Spleen (tissue), 13 donors: ENCODE measurements at places on chromosomes 4 and X.
A peak's percentile ranks its signal among the peaks of the same experiment; 100 is the strongest.

DNA sequence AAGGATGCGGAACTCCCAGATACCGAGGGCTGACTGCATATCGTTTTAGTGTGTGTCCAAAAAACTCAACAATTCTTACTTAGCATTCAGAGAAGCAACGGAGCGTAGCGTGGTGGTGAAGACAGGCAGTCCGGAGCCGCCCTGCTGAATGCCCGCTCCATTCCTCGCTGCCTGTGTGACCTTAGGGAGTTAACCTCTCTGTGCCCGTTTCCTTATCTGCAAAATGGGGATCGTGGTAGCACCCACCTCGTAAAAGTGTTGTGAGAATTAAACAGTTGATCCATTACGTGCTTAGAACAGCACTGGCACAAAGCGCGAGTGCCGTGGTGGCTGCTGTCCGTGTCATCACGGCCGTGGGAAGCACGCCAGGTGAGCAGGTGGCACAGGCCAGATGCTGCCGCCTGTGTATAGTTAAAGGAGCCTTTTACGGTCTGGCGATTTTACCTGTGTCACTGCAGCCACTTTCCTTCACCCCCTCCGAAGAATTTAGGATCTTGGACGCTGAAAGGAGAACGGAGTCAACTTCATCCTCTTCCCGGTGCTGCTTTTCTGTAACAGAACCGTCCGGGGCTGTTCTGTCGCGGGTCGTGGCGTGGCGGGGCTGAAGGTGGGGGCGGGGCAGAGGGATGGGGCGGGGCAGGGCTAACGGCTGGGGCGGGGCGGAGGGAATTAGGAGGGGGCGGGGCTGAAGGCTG is 885 bp downstream of the CCDC110 start:
- DNase-seq = peak; percentile 90

DNA sequence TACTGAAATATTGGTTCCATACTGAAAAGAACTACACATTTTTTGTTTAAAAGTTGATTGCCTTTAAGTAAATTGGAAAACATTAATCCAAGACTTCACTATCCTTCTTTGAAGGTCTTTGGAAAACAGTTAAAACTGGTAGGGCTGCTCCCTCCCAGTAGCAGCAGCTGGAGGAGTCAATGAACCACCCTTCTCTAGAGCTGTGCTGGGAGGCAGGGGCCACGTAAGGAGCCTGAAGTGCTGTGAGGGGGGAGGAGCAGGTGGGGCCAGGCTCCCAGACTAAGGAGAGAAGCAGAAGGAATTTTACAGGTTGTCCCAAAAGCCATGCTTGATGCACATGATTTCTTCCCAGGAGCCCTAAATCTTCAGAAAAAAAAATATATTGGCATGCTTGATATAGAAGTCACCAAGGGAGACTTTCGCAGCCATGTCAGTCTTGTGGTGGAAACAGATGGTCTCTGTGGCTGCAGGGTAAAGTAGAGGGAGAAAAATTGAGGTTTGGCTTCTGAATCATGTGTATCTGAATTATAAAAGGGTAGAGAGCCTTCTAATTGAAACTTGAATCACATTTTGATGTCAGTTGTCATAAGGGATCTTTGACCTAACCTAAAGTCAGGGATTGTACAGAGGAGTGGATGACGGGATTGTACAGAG is 673.2 kb upstream of the FRG1 start:
- DNase-seq = no peak

DNA sequence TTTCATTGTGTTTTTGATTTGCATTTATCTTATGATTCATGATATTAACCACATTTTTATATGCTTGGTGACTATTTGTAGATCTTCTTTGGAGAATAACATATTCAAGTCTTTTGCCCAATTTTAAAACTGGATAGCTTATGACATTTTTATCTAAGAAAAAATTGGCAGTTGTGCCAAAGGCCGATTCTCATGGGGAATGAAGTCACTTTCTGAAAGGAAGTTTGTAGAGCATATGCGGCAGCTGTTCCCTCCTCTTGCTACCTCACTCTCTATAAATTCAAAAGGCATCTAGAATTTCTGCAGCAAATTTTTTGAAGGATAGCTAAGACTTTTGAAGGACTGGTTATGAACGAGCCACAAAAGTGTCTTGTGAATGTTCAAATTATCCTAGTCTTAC is 2353.5 kb downstream of the ARAP2 start:
- DNase-seq = no peak

DNA sequence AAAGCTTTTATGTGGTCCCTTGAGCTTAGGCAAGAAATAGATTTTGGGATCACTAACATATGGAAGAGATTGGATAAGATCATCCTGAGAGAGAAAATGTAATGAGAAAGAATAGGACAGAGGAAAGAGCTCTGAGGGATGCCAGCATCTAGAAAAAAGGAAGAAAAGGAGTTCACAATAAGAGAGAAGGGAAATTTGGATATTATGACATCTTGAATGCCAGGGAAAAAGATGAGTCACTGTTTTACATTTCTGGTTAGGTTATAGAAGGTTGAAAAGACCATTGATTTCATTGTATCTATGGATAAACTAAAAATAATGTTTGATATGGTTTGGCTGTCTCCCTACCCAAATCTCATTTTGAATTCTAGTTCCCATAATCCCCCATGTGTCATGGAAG is 208.5 kb downstream of the MAD2L1 start:
- DNase-seq = no peak

- DNase-seq = no peak
These were observed 30.6 kb downstream of the WWC2 start for GRCh38 chr4:183129675-183130074.

DNA sequence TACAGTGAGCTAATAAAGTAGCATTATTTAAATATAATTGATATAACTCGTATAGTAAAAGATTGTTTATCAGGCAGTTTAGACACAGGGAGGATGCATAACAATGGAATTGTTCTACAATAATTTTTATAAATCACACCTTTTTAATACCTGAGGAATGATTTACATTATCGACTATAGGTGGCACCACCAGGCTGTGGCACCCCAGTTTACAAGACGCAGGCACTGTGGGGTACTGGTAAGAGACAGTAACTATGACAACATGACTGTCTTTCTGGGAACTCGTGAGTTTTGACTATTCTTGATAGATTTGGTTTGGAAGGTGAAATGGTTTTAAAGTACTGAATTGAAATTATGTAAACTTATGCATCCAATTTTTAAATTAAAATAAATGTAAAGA is 27.1 kb upstream of the STBD1 start:
- no peak for DNase-seq

DNA sequence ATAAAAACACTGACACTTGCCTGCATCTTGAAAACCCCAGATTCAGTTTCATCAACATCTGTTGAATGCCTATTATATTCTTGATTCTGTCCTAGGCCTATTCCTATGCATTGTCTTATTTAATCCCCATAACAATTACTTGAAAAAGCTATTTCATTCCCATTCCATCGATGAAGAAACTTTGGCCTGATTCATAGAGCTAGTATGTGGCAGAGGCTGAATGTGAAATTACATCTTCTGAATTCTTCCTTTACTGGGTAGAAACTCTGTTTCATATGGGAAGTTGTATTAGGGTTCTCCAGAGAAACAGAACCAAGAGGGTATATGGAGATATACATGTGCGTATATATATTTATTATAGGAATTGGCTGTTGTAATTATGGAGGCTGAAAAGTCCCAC is 35.0 kb upstream of the SLC4A4 start:
- DNase-seq = no peak

DNA sequence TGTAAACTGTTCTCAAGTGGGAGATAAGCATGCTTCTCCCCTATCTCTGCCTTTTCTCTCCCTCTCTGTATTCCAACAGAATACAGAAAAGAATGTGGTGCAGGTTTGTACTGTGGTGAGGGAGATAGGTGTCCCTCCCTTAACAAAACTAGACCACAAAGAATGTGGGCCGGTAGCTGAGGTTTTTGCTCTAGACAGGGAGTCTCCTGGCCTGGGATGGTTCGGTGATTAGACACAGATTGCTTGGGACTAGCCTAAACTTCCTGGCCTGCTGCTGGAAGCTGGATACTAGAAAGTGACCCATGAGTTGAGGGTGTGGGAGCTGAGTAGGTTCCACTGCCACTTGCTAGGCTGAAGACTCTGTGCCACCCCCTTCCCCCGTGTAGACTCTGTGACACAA is 143.0 kb downstream of the CXXC4 start:
- DNase-seq = no peak

GRCh38 chr4:24476282-24476681 is 108.1 kb downstream of the DHX15 start:
- no peak for DNase-seq

GRCh38 chr4:175536852-175537453 is 275.1 kb downstream of the GPM6A start:
- DNase-seq = no peak

GRCh38 chr4:1469607-1470392 is 63.6 kb upstream of the NKX1-1 start:
- DNase-seq = peak; percentile 71

DNA sequence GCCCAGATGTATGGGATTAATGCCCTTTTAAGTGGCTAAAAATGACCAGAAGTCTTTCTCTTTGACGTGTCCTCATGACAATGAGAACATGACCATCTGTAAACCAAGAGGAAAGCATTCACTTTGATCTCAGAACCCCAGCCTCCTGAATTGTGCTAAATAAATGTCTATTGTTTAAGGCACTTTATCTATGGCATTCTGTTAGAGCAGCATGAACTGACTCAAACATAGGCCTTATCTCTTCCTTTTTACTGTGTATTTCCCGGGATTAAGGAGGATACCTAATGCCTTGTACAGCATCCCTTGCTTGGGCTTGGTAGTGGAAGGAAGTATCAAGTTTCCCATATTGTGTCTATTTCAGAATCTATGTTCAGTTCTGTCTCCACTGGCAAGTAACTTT is 47.2 kb upstream of the HS3ST1 start:
- DNase-seq = no peak

GRCh38 chrX:108211301-108211700 is 119.7 kb downstream of the ATG4A start:
- no peak for DNase-seq

DNA sequence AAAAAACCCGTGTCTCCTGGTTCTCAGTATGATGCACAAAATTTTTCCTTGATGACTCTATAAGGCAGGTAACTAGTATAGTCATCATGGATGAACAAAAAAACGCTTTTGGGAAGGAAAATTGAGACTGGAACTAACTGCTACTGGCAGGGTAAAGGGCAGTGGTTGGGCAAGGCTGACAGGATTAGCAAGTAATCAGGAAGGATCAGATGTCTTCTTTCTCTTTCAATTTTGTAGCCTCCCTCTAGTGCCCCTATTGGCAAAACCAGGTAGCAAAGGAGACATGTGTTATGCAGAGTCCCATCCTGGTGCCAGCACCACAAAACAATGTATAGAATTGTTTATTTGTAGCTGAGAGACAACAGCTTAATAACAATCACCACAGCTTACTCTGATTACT is 12.8 kb upstream of the SLITRK4 start:
- DNase-seq = no peak

- no peak for DNase-seq
These were observed 349.8 kb upstream of the CPEB2 start for GRCh38 chr4:14652522-14652921.

DNA sequence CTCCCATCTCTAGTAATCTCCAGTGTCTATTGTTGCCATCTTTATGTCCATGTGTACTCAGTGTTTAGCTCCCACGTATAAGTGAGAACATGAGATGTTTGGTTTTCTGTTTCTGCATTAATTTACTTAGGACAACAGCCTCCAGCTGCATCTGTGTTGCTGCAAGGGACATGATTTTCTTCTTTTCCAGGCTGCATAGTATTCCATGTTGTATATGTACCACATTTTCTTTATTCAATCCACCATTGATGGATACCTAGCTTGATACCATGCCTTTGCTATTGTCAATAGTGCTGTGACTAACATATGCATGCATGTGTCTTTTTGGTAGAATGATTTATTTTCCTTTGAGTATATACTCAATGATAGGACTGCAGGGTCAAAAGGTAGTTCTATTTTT is 18.6 kb upstream of the ANKRD17 start:
- no peak for DNase-seq

DNA sequence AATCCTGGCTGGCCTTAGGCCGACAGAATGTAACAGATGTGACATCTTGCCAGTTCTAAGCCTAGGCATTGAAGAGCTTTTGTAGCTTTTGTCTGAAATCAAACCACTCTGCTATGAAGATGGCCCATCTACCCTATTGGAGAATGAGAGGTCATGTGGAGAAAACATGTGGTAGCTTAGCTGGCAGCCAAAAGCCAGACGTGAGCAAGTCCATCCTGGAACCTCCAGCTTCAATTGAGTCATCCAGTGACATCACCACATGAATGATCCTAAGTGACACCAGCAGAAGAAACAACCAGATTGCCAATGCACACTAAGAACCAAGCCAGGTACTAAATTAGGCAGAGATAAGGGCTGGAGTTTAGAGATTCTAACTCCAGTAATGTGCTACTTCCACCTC is 154.8 kb upstream of the ZFP42 start:
- no peak for DNase-seq

DNA sequence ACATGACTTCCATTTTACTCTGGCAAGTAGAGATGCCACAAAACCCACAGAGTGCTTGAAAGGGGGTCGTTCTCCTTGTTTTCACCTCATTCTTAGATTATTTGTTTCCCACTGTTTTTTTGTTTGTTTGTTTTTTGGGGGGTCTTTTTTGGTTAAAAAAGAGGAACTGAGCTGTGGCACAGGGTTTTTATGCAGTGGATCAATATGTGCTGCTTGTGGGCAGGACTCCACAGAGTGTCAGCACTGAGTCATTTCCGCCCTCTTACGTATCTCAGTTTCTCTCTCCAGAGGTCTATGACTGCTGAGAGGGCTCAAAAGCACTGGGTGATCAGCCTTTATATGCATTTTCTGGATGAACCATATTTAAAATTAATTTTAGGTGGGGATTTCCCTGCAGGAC is 268.1 kb upstream of the GRID2 start:
- no peak for DNase-seq

DNA sequence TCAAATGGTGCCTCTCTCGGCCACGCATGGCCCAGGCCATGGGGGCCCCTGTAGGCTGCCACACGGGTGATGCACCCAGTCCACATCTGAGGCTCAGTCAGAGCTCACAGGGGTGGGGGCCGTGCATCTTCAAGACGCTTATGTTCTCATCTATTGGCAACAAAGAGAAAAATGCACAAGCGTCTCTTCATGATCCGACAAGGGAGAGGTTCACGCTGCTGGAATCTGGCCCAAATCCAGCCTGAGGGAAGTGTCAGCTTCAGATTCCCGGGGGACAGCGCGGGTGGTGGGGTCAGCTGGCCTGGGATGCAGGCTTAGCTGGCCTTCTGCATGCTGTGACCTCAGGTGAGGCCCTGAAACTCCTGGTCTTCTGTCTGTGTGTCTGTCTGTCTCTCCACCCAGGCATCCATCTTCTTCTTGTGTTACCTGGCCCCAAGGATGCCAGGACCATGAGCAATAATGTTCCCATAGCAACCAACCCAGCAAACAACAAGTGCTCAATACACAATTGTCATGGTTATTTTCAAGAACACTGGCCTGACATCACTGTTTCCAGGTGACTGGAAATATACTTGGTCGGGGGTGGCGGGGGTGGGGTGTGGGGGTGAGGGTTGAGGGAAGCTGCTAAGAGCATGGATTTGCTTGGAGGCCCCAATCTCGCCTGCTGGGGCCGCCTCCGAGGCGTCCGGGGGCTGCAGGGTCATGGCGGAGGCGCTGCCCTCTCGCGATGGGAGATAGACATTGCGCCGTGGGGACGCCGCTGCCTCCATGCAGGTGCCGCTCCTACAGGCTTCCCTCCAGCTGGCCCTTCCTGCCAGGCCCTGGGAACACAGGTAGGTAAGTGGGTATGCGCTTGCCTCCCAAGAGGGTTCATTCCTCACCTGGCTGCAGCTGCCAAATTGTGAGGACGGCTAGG is 48.3 kb downstream of the ABLIM2 start:
- no peak for DNase-seq
